ENCODE measurements at places on chromosomes 16 and 17.
A peak's percentile ranks its signal among the peaks of the same experiment; 100 is the strongest.

DNA sequence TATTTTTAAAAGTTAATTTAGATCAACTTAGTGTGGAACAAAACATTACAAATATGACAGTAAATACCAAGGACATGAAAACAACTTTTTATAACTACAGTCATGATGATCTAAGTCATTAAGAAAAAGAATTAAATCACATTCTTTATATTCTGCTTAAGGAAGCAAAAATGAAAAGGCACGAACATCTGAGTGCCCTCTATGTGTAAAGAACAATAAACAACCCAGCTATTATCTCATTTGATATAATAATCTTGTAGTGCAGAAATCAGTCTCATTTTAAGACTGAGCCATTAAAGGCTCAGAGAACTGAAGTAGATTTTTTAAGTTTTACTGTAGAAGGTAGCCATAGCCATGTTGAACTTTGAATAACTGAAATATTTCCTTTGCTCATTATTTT, 13.4 kb downstream of the MYO1D start:
- no peak for DNase-seq

DNA sequence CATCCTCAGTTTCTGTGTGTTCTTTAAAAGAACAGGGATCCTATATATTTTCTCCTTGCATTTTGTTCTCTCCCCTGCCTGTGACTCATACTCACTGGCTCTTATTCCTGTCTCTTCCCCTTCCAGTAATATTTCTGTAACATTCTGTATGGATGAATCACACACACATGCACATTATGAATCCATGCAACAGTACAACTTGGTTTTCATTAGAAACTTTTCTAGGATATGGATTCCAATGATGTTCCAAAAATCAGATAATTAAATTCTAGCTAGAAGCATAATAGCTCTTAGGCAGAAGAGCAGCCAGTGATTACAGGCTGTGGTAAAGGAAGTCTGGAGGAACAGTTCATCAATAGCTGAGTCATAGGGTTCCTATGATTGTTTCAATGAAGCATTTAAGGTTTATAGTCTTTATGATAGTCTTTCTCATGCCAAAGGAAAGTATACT, 119.6 kb upstream of the PMFBP1 start:
- DNase-seq: no peak

- peak; percentile 43 for DNase-seq
Measured at GRCh38 chr16:20383106-20384029, 21.2 kb downstream of the PDILT start.

DNA sequence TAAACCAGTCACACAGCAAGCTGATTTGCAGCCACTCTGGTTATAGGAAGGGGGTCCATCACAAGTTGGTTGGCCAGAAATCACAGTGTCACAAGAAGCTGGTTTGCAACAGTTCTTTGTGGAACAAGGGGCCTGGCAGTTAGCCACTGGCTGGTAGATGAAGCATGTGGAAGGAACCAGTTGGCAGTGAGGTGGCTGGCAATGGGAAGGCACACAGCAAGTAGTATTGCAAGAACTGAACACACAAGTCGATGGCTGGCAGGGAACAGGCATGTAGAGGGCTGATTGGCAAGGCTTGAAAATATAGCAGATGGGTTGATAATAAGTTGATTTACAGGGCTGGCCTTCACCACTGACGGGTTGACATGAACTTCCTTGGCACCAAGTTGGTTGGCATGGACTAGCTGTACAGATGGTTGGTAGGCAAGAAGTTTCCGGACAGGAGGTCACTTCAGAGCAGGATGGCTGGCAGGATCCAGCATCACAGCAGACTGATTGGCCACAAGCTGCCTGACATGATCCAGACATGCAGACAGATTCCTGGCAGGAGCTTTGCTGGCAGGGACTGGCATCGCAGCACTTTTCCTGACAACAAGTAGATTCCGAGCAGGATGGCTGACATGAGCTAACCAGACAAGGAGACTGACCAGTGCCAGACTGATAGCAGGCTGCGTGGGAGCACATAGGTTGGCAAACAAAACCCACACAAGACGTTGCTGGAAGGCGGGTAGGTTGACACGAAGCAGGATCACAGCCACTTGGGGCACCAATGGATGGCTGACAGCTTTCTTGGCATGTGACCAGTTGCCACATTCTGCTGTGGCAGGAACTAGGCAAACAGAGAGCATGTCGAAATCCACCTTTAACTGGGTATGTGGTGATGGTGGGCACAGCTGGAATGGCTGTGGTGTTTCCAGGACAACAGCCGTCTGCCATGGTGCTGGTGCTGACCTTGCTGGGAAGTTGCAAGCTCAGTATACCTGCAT, at the start of gene KRTAP29-1:
KRTAP29-1 (minus strand) TSS at position 936 of the 986 bp plus-strand sequence; CDS start at position 936, 0 bp downstream.
- DNase-seq: no peak

DNA sequence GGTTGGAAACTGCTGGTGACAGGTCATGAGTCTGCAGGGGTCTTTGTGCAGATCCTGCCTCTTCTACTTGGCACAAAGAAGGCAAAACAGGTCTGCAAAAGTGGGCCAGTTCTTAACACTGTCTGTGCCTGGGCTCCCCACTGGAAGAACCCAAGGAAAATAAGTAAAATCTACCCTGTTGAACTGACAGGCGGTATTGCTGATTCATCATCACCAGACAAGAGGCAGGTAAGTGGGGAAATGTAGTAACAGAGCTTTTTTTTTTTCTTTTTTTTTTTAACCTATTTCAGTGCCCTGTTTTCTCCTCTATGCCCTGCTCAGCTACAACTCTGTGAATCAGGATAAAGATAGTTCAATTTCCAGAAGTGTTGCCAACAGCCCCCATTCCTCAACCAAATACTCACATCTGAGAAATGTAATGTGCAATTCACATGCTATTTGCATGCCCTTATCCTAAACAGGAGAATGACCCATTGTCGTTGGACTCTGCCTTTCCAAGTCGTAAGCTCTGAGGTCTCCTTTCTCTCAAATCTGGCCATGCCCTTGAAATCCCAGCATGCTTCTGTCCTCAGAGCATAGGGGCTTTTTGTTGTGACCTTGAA, 237.0 kb downstream of the SOX9 start:
- no peak for DNase-seq

- DNase-seq: peak; percentile 76
Measured at GRCh38 chr17:17305281-17305801, 2.2 kb downstream of the NT5M start.

- no peak for DNase-seq
Measured at GRCh38 chr17:50920891-50921586, 54.9 kb upstream of the TOB1 start.

DNA sequence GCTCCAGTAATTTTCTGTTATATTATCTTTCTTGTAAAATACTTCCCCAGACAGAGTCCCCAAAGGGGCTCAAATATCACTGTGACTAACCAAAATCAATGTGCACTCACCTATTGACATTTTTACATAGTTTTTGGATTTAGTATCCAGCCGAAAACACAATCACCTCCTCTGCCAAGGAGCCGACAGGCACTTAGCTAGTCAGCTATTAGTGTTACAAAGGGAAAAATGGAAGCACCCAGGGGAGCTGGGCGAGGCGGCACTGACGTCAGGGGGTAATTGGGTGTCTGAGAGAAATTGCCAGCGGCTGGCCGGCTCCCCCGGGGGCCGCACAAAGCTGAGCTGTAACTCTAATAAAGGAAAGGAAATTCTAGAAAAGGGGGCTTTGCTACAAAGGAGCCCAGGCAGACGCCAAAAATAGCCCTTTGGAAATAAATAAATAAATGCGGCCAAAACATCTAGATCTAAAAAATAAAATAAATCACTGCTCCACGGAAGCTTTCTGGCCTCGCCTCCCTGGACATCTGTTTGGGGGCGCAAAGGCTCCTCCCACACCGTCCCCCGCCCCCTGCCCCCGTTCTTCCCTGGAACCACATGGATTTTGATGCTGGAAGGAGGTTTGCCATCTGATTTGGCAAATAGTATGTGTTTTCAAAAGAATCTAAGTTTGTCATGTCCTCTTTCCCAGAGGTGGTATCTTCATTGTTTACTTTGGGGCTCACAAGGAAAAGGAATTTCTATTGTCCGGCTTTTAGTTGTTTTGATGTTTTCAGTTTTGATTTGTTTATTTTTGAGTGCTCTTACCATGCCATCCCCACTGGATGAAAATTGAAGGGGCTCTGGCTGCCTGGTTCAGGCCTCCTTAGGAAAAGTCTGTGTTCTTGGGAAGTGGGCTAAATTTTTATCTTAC, 156.7 kb downstream of the ZNF423 start:
- no peak for DNase-seq

DNA sequence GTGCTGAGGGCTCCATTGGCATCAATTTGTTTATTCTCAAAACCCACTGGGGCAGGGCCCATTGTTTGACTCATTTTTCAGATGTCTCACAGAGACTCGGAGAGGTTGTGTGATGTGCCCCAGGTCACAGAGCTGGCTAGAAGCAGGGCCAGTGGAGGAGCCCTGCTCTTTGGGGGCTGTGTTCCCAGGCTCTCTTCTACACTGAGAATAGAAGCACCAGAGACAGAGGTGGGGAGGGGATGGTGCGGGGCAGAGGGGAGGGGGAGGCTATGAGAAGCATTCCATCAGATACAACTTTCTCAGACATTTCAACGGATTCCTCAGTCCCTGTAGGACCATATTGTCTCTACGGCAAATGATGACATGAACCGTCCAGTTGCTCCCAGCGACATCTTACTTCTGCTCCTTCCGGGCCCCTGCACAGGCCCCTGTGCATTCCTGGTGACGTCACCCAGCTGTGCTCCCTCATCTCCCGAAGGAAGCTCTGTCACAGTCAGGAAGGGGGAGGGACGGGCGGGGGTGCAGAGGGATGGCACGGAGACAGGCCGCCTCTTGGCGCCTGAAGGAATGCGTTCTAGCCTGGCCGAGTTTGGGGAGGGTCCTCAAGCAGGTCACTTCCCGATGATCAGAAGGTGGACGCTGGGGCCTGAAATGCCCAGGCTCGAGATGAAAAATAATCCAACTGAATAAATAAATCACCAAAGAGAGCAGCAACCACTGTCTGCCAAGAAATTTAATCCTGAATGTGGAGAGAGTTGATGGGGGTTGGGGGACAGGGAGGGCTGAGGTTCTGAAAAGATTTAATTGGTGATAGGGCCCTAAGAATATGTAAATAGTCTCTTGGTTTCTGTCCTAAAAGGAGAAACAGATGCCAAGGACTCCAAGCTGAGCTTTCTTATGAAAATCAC, 114.1 kb downstream of the NOG start:
- no peak for DNase-seq

- peak; percentile 7 for DNase-seq
Measured at GRCh38 chr17:3002538-3003295, 60.7 kb downstream of the OR1D5 start.

DNA sequence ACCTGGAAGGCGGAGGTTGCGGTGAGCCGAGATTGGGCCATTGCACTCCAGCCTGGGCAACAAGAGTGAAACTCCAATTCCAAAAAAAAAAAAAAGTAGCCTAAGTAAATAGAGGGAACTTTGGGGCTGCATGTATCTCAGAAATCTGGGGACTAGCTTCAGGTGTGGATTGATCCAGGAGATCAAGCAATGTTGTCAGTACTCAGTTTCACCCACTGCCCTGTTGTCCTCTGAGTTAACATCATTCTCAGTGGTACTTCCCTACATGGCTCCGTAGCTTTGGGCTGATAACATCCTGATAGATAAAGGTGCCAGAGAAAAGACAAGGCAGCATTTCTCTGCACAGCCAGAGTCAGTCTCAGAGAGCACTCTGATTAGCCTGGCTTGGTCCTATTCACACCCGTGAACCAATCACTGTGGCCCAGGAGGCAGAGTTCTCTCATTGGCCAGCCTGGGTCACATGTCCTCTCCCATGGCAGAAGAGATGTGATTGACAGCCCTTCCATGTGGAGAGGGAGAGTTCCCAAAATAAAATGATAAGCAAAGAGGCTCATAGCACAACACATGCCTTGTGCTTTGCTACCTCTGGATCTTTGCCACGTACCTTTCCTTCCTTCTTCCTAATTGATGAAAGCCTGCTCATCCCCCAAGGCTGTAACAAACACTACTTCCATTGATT, 99.6 kb downstream of the ABCC1 start:
- DNase-seq: no peak

DNA sequence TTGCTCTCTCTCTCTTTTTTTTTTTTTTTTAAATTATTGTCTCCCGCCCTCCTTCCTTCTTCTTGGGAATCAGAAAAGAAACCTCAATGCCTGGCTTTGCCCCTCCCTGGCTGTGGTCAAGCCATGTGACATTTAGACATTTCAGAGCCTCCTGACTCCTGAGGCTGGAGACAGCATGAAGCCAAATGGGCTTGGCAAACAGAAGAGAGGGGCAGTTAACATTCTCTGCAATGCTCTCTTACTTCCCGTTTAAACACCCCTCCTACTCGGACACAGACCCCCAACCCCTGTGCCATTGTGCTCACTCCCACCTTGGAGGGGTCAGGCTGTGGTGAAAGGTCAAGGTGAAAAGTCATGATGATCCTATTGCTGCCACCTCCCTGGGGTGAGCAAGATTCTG, 14.7 kb upstream of the MEOX1 start:
- no peak for DNase-seq

DNA sequence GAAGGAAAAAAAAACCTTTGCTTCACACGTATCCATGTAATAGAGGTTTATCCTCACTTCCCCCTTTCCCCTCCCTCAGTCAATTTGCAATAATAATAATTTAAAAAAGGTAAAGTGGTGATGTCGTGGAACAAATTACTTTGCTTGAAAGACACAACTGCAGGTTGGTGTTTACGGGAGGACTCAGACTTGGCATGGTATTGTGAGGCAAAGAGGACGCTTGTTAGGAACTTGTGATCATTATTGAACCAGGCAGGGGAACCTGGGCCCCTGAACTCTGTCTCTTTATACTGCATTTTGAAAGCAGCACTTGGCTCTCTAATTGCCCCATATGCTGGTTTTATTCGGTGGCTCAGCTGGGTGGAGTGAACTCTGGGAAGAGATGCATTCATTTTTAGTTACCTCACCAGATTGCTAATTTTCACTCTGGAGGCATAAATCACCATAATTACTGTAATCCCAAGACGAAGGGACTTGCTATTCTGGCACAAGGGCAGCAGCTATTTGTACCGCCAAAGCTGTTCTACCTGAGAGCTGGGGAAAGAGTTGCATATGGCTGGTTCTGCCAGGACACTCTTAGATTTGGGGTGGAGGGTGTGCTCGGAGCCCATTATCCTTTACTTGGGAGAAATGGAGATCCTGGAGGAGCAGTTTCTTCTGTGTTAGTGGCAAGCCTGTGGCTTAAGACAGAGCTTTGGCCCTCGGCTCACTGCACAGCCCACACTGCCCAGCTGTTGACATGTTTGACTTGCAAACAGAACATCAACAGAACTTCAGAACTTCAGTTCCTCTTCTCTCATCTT, 5.7 kb upstream of the DHX8 start:
- no peak for DNase-seq
